Stimulated activated CD4-positive, alpha-beta T cell treated with anti-CD3 and anti-CD28 coated beads, TNF-alpha, amount 100 ng/mL, for 48 hours (primary cell): ENCODE measurements at places on chromosomes 6 and 20.

GRCh38 chr20:47326658-47327268 lies 29.7 kb downstream of the ZMYND8 start:
- no peak for DNase-seq

- no peak for DNase-seq
Observed at GRCh38 chr6:11188161-11188915, 44.1 kb downstream of the NEDD9 start.

DNA sequence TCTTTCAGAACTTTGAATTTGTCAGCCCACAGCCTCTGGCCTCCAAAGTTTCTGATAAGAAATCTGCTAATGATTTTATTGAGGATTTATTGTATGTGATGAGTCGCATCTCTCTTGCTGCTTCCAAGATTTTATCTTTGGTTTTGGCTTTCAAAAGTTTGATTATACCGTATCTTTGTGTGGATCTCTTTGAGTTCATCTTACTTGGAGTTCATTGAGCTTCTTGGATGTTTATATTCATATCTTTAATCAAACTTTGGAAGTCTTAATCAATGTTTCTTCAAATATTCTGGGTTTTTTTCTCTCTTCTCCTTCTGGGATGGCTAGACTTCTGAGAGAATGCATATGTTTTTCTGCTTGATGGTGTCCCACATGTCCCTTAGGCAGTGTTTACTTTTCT lies 3.3 kb upstream of the ASIP start:
- DNase-seq = no peak

GRCh38 chr6:165692106-165692653 lies 29.1 kb upstream of the PDE10A start:
- no peak for DNase-seq

DNA sequence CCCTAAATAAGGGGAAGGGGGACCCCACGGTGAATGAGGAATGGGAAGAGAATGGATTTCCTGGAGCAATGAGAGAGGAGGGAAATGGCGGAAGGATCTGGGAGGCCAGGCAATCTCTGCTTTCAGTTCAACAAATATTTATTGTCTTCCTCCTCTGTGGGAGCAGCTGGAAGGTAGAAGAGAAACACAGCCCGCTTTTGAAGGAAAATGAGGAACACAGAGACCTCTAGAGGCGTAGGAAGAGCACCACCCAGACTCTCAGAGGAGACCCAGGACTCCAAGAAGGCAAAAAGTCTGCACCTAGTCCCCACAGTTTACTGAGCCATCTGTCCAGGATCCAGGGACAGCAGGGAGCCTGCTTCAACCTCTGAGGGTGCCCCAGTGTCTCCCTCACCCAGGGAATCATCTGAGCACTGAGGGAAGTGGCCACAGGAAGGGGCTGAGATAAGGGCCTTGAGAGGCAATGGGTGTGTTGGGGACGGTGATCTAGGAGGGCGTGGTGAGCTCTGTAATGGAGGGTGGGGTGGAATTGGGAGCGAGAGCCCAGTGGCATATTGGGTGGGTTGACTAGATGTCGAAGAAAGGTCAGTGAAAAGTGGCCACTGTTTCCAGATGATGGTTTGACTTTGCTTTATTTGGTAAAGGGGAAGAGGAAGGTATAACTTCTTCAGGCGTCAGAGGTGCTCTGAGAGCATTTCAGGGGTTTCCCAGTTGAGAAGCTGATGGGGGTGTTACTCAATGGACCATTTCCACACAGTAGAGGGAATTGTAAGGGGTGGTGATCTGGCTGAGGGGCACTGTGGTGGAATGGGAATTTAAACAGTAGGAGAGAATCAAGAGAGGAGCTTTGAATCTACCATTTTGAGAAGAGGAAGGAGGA lies 610 bp downstream of the PSORS1C1 start:
- DNase-seq = no peak

DNA sequence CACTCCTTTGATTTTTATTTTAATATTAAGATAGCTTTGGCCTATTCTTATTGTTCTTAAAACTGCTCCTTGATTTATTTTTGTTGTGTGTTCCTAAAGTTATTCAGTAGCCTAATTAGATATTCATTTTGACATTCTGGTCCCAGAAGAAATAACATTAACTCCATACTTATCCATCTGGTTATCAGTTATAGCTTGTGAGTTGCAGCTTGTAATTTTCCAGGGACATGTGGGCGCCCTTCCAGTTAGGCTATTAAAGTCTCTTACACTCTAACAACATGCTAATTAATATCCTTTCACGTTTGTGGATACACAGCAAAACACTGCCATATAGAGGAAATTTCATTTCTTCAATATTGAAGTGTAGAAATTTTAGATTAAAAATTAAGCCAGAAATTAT lies 987.5 kb downstream of the HACE1 start:
- DNase-seq = no peak

DNA sequence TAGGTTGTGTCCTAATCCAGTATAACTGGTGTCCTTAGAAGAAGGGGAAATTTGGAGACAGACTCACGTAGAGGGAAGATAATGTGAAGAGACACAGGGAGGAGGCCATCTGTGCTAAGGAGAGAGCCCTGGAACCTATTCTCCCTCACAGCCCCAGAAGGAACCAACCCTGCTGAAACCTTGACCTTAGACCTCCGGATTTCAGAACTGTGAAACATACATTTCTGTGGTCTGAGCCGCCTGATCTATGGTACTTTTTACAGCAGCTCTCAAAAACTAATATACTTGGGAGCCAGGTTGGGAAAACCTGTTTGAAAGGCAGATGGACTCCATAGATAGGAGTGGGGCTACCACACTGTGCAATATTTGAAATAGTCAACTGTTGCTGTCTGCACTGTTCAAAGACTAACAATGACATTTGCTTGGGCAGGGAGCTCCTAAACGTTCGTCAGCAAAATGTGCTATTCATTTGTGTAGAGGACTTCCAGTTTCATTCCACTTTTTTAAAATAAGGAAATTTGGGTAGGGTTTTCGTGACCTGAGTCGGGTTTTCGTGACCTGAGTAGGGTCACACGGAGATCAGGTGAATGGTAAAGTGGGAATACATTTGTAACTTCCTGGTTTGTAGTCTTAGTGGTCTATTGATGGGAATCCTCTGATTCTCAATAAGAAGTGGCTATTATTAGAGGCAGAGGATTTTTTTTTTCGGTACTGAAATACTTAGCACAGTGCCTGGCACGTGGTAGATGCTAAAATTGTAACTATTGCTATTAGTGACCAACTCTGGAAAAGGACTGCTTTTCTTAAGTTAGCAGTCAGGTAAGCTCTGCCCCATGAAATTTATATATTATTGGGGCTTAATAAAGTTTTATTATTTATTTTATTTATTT lies 11.4 kb downstream of the TAGAP start:
- no peak for DNase-seq

- DNase-seq = no peak
Observed at GRCh38 chr6:166466178-166467122, 83.7 kb upstream of the MPC1 start.

GRCh38 chr6:45652416-45652815 lies 274.7 kb upstream of the SUPT3H start:
- no peak for DNase-seq

- DNase-seq = peak; percentile 78
Observed at GRCh38 chr6:4776131-4776492, at the start of gene CDYL. Gene CDYL (plus strand): TSS chr6:4776404. CDS start chr6:4776784, 380 bp downstream.

DNA sequence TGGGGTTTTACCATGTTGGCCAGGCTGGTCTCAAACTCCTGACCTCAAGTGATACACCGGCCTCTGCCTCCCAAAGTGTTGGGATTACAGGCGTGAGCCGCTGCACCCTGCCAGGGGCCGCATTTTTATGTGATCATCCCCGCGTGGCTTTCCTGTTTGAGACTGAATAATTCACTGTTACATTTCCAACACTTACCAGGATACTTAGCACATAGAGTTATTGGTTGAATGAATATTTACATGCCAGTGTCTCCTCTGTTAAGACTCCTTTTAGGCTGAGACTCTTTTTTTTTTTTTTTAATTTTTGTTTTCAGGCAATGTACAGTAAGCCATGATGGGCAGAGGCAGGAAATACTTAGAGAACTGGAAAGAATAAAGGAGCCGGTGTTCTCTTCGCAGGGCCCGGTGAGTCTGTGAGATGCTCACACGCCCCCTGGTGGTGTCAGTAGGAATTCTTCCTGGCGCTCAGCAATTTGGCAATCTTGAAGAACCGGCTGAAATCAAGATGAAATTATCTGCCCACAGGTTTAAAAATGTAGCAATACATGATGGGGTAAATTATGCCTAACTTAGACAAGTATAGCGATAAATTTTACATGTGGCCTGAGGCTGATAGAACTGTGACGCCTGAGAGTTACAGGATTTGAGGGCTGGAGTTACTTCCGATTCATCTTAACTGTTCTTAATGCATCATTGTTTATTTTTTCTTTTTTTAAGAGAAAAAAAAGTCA lies 7.6 kb upstream of the RNF114 start:
- peak; percentile 74 for DNase-seq

GRCh38 chr20:49851991-49852390 lies 39.4 kb downstream of the SLC9A8 start:
- DNase-seq = no peak

GRCh38 chr20:46999801-47000465 lies 105.3 kb downstream of the EYA2 start:
- DNase-seq = no peak

DNA sequence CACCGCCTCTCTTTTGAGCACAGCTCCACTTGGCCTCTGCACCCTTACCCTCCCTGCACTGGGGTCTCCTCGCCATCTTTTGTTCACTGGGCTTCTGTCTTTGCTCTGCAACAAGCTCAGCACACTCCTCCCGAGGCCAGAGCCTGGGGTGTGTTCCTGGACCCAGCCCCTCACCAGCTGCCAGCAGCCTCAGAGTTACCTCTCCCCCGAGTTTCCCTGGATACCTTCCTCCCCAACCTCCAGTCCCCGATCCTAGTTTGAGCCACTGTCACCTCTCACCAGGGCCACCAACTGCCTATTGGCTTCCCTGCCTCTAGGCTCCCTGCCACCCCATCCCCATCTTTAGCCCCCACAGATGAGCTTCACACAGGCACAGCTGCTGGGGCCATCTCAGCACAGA lies 12.3 kb downstream of the CYP21A2 start:
- no peak for DNase-seq
